Vagina (tissue), 2 donors: ENCODE measurements at places on chromosomes 6 and 20. TPM values are rescaled to one million over a fixed set of nuclear protein-coding genes. Genes with fewer than 3 reads are reported as not detected.

DNA sequence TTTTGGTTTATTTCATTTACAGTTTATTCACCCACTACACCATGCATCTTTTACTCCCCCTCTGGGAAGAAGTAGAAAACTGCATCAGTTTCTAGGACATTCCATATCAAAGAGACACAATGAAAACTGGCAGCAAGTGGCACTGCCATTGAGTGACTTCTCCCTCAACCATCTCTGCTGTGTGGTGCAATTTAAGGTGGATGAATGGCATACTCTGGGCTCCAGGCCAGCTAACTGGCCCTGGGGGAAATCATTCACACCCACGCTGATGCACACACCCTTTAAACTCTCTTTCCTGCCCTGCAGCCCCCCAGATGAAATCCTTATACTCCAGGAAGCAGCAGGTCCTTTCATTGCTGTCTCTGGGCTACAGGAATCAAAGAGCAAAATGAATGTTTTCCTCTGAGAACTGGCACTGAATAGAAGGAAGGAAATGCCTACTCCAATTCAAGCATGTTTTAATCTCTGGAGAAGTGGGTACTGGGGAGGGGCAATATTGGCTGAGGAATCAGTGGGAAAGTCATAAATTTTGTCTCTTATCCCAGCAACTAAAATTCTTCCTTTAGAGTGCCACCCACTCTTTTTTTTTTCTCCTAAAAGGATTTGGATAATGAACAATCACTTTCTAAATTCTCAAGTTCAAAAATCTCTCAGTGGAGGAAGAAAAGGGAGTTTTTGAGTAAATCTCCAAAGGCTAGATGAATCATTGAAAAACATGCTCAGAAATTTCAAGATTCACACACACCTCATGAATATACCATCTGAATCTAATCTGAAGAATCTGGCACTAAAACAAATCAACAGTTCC lies 16.9 kb upstream of the RFPL4B start:
- no peak overlapping the region for H3K4me3 ChIP-seq
- H3K4me1 ChIP-seq: no peaks in the 10 kb centered on the region
- no peaks in the 10 kb centered on the region for H3K36me3 ChIP-seq
- H3K27me3 ChIP-seq: no peaks in the 10 kb centered on the region

DNA sequence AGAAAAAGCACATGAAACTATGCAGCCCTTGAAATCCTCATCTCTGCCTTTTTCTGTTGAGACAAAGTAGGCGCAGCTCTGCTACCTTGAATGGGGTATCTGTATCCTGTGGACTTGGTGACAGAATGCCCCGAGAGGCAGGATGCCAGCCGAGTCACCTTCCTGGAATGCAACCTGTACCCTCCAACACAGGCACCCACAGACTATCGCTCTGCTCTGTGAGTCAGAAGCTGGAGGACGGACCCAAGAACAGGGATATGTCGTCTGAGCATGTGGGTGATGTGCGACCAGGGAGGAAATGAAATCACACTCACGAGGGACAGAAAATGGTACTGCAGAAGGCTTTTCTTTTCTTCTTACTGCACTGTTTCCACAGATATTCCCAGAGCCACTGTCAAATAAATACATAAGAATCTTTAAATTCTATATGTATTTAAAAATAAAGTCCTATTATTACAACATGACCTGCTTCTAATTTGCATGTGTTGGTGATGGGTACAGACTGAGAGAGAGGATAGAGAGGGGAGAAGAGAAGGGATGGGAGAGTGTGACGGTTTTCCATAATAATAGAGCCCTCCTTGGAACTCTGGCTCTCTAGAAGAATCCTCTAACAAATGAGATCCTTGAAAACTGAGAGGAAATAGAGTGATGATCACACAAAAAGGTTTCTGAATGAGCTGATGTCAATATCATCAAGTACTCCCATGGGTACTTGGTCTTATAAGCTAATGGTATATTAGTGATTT lies 308.1 kb downstream of the FOXC1 start:
- H3K27ac ChIP-seq: no peak overlapping the region
- H3K36me3 ChIP-seq: no peaks in the 10 kb centered on the region
- no peaks in the 10 kb centered on the region for H3K27me3 ChIP-seq
- H3K4me3 ChIP-seq: no peak overlapping the region
- DNase-seq: no peak
- no peaks in the 10 kb centered on the region for H3K4me1 ChIP-seq

DNA sequence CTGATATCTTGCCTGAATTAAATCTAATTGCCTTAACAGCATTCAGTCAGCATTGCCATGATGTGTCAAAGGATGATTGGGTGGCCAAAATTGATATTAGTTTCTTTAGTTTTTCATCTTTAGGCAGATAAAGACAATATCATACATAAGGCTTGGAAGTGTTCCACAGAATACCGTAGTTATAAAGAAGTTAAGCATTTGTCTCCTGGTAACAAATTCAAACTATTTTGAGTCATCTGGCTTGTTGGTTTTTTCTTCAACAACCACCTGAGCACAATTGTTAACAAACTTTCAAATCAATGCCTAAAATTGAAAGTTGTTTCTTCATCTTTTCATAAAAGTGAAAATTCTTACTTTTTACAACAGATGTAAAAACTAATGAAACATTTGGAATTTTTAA lies 47.5 kb upstream of the ADGRF5 start:
- no peak overlapping the region for H3K4me3 ChIP-seq
- no peaks in the 10 kb centered on the region for H3K4me1 ChIP-seq
- DNase-seq: no peak
- H3K36me3 ChIP-seq: no peaks in the 10 kb centered on the region
- no peak overlapping the region for H3K27ac ChIP-seq

GRCh38 chr6:128074567-128074966 lies 173.7 kb upstream of the THEMIS start:
- no peak for DNase-seq
- no peaks in the 10 kb centered on the region for H3K36me3 ChIP-seq
- no peak overlapping the region for H3K27ac ChIP-seq
- no peaks in the 10 kb centered on the region for H3K27me3 ChIP-seq

DNA sequence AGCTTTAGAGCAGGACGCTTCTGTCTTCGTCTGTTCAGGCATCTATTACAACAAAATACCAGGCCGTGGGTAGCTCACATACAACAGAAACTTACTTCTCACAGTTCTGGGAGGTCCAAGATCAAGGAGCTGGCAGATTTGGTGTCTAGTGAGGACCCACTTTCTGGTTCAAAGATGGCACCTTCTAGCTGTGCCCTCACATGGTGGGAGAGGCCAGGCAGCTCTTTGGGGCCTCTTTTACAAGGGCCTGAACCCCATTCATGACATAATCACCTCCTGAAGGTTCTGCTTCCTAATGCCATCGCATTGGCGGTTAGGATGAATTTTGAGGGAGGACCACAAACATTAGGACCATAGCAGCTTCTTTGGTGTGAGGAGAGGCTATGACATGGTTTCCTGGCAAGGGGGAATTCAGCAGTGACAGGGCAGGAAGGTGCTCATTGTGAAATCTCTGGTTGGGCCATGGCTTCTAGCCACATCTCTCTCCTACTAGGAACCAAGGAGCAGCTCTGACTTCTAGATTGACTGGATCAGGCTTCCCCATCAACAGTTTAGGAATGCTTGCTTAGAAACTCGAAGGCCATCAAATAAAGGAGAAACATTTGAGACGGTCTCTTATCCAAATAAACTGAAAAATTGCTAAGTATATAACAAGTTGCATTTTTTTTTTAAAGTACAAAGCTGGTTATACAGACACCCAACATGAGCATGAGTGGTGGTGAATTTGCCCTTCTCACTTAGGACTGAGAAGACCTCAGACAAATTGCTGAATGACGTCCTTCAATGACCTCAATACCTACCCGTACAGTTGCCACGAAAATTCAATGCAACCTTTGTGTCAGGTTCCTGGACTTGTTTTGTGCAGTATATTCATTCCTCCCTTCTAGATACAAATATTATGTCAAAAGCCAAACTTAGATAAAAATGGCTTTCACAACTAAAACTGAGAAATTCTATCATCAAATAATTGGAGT lies 140.7 kb downstream of the ZDHHC14 start:
- no peak for DNase-seq
- H3K4me1 ChIP-seq: no peaks in the 10 kb centered on the region
- H3K36me3 ChIP-seq: no peaks in the 10 kb centered on the region
- H3K4me3 ChIP-seq: no peak overlapping the region

- peaks cover 86% of the 10 kb centered on the region for H3K4me1 ChIP-seq
- H3K36me3 ChIP-seq: no peaks in the 10 kb centered on the region
- no peak overlapping the region for H3K27ac ChIP-seq
- H3K4me3 ChIP-seq: no peak overlapping the region
- no peaks in the 10 kb centered on the region for H3K27me3 ChIP-seq
Observed at GRCh38 chr20:32362901-32363364, 4.8 kb downstream of the ASXL1 start.

GRCh38 chr20:25459916-25460535 lies 52.6 kb downstream of the GINS1 start:
- no peak overlapping the region for H3K27ac ChIP-seq
- no peak for DNase-seq
- no peak overlapping the region for H3K4me3 ChIP-seq
- H3K27me3 ChIP-seq: no peaks in the 10 kb centered on the region
- H3K4me1 ChIP-seq: no peaks in the 10 kb centered on the region

DNA sequence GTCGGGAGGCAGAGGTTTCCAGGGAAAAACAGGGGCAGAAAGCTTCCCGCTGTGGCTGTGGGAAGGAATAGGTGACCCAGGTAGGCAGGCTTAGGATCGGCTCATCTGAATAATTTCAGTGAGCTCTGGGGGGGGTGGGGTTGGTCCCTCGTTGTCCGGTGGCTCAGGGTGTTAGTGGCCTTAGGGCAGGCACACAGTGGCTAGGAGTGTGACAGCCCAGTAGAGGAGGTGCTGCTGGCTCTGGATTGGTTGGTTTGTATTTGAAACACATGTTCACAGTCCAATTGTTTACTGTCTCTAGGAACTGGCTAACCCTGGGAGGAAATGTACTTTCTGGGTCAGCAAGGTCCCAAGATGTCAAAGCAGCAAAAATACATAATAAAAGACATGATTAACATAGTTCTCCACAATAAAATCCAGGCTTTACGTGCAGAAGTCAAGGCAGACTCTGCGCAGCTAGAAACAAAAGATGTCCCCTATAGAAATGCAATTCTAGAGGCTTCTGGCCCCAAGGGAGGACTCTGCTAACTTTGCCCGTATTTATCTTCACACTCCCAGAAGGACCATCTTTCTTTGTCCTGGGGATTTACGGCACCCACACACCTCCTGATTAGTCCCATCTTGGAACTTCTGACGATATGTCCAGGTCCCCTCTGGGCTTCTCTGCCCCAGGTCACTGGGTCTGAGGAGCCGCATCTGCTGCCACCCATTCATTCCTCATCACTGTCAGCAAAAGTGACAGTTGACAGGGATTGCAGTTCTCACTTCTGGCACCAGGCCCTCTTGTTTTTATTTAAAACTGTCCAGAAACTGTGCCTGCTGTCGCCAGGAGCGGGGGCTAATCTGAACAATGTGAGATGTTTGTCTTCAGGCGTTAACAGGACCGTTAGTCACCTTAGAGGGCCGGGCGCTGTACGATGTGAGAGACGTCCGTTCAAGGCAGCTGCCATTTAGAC lies 18.7 kb downstream of the MOCS3 start:
- no peak for DNase-seq
- H3K27me3 ChIP-seq: no peaks in the 10 kb centered on the region
- H3K27ac ChIP-seq: no peak overlapping the region
- H3K36me3 ChIP-seq: no peaks in the 10 kb centered on the region
- H3K4me1 ChIP-seq: peaks cover 18% of the 10 kb centered on the region
- H3K4me3 ChIP-seq: no peak overlapping the region

DNA sequence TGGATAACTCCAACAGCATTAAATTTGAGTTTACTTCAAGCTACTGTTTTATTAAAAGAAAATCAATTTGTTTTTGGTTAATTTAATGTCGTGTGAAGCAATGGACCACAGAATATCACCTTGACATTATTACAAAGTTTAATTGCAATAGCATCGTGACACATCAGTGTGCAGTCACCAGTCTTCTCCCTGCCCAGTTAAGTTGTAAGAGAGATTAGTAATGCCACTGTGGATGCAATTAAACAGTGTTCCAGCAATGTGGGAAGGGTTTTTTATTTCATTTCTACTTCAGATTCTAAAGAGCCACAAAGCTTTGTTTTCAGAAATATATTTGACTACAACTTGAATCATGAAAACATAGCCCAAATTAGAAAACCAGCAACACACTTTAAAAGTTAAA lies 128.7 kb downstream of the SYNE1 start:
- no peak overlapping the region for H3K4me3 ChIP-seq
- H3K27me3 ChIP-seq: no peaks in the 10 kb centered on the region
- no peaks in the 10 kb centered on the region for H3K4me1 ChIP-seq
- no peaks in the 10 kb centered on the region for H3K36me3 ChIP-seq
- no peak overlapping the region for H3K27ac ChIP-seq

DNA sequence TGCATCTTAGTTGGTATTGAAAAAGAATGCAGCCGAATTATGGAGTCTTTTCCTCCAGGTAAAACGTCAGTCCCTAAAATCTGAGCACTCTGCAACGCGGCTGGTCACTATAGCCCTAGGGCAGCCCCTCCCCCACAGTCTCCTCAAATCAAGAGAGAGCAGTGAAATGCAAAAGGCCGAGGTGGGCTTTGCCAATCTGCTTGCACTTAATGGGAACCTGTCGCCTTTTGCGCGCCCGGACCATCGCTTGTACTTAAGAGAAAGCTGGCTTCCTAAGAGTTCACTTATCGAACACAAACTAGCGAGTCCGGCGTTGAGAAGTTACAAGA lies 447 bp downstream of the MCM3 start:
- peak overlapping the region; percentile 91 for H3K4me3 ChIP-seq
- peak overlapping the region; percentile 44 for H3K27ac ChIP-seq
- no peak for DNase-seq
- peaks cover 23% of the 10 kb centered on the region for H3K4me1 ChIP-seq
- H3K36me3 ChIP-seq: peaks cover 25% of the 10 kb centered on the region

DNA sequence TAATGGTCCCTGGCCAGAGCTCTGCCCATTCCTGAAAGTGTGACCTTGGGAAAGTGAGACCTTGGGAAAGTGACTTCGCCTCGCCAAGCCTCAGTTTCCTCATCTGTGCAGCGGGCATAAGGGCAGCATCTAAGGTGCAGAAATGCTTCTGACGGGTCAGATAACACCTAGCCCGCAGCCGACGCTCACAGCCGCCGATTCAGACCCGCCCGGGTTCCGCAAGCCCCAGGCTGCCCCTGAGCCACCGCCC lies 486 bp downstream of the FKBP1A start:
- no peak for DNase-seq
- H3K36me3 ChIP-seq: no peaks in the 10 kb centered on the region
- H3K27me3 ChIP-seq: no peaks in the 10 kb centered on the region
- H3K27ac ChIP-seq: peak overlapping the region; percentile 88
- H3K4me1 ChIP-seq: peaks cover 60% of the 10 kb centered on the region

TRIM10 gene
- not detected for total RNA-seq

DEFB116 gene
- total RNA-seq: not detected

SNX5 gene
- 159 TPM for total RNA-seq

HSPA1L gene
- total RNA-seq: 0.98 TPM

TOX2 gene
- total RNA-seq: 5.2 TPM
